Breast epithelium (tissue), 4 donors: ENCODE measurements at places on chromosomes 4 and X.

DNA sequence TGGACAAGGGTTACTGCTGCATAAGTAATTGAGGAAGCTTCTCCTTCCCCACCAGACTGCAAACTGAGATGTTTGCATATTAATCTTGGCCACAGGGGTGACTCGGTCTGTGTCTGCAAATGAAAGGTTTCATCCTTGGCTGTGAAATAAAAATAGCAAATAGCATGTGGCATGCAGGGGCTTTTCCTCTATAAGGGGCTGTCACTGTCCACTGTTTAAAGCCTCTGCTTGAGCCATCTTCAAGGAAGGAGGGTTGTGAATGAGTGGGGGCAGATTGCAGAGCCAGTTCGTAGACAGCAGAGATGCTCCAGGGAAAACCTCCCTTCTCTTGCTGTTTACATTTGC, 33.3 kb downstream of the TMSB4X start:
- no peak for DNase-seq

GRCh38 chrX:10833299-10834169, 213.1 kb upstream of the MID1 start:
- peak; percentile 36 for DNase-seq

GRCh38 chrX:13761606-13762414, 27.3 kb downstream of the OFD1 start:
- DNase-seq: no peak

DNA sequence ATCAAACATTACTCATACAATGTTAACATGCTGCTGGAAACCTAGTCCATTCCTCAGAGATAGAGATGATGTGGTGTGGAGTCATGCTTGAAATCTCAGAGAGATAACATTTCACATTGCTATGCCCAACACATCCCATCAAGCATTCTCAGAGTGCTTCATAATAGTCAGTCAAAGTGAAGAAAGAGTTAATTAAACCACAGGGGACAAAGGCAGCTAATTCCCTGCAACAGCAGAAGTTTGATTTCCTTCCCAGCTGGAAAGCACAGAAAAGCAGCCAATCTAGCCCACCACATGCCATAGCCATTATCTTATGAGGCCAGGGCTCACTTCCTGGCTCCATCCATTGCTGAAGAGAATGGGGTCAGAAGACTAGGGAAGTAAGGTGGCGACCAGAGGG, 8.9 kb downstream of the KDR start:
- DNase-seq: no peak

- DNase-seq: no peak
Measured at GRCh38 chrX:78708262-78708661, 39.3 kb upstream of the LPAR4 start.

DNA sequence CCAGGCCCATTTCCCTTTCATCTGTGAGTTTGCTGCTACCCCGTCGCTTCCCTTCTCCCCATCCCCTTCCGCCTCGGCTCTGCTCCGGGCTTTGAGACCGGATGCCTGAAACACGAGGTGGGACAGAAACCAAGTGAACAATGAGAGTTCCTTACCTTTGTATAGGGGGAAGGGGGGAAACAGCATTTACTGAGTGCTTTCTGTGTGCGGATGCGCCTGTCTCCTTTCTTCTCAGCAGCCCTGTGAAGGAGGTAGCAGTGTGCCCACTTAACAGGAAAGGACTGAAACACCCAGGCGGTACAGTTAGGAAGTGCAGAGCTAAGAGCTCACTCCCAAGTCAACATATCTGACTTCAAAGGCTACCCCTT, 43.2 kb upstream of the TMSB15B start:
- DNase-seq: no peak

DNA sequence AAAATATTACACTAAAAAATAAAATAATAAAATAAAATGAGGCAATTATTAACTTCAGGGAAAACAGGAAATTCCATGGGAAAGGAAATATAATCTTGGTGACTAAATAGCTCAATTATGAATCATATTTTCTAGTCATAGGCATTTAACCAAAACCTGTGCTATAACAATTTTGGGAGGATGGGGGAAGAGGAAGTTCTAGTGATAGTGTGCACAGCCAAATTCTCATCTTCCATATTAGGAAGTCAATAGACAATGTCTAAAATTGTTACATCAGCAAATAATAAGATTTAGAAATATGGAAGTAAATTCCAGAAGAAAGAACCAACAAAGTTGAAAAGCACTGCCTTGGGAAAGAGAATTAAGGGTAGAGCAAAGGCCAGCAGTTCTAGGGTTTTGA, 2.8 kb downstream of the AWAT2 start:
- DNase-seq: no peak

GRCh38 chrX:68462197-68462596, 28.9 kb upstream of the OPHN1 start:
- no peak for DNase-seq

GRCh38 chr4:169986369-169986768, 39.8 kb downstream of the MFAP3L start:
- DNase-seq: no peak

DNA sequence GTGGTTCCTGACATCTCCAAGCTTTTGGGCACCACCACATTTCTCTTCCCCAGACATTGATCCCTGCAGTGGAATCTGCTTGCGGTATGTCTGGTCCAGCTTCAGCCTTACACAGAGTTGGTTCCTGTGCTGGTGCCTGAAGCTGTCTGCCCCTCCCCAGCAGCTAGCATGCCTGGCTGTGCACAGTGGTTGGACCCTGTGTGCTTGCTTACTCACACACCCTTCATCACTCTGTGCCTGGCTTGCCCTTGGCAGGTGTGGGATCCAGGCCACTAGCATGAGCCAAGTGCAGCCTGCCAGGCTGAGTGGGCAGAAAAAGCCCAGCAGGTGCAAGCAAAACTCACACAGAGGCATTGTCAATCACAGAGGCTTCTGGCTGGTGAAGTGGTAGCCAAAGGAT, 473.8 kb downstream of the ACTRT1 start:
- no peak for DNase-seq

DNA sequence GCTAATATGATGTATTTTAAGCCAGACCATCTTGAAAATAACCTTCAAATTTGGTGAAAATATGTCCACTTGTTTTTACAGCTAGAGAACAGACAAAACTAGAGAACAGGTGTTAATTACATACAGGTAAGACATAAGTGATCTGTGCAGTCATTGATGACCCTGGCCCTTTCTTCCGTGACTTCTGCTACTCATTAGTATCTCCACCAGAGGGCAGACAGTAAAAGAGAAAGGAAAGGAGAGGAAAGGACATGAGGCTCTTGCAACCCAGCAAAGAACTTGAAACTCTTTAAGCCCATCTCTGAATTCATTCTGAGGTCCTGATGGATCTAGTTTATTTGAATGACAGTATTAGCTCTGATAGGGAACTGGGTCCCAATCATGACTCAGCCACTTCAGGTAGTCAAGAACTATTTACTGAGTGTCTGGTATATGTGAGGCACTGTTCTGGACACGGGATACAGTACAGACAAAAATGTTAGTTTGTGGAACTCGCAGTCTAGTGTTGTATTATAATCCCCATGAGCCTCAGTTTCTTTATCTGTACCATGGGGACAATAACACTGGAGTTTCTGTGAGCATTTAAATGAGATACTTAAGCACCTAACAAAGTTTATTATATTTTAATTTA, 121.0 kb upstream of the TEX13D start:
- no peak for DNase-seq

GRCh38 chrX:41127477-41128192, 42.4 kb downstream of the USP9X start:
- no peak for DNase-seq

GRCh38 chrX:64152857-64153256, 52.7 kb downstream of the AMER1 start:
- no peak for DNase-seq

- DNase-seq: no peak
Measured at GRCh38 chr4:86818841-86819240, 30.3 kb downstream of the SLC10A6 start.

DNA sequence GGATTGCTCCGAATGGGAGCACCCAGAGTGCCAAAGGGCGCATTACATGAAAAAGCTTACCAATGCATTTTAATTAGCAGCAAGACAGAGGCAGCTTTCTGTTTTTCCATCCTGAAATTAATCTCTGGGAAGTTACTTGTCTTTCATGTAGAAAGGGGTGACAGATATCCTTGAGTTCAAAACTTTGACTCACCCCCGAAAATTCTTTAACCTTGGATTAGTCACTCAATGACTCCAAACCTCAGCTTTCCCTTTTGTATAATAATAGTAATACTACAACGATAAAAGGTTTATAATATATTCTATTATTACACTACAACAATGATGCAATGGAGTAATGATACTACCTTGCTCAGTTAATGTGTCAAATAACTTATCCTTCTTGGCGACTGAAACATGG, 126.3 kb downstream of the ADAMTS3 start:
- no peak for DNase-seq

- no peak for DNase-seq
Measured at GRCh38 chr4:81974523-81974922, 399.3 kb downstream of the HNRNPD start.

DNA sequence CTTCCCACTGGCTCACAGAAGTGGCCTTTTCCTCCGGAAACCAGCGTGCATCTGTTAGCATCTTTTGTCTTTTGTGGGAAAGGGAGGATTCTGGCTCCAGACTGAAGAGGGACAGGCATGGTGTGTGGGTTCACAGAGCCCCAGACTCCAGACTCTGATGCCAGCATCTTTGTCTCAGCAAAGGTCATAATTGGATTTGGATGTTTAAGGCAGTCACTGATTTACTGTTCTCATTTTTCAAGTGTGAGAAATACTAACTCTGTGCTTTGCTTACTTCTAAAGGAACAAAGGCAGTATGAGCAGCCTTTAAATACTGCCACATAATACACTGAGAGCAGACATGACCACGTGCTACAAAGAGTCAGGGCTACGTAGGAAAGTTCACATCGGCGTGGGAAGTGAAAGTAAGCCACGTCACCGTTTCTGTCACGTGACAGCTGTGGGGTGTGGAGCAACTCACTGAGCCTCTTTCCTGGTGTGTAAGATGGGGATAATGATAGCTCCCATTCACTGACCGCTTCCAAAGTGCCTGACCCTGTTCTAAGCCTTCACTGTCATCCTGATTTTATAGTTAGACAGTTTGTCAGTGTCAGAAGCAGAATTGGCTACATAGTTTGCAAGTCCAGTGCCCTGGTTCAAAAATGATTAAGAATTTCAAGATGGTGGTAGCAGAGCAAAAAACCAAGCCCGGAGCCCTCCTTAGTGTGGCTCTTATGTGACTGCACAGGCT, 24.8 kb upstream of the TMSB4X start:
- peak; percentile 86 for DNase-seq

DNA sequence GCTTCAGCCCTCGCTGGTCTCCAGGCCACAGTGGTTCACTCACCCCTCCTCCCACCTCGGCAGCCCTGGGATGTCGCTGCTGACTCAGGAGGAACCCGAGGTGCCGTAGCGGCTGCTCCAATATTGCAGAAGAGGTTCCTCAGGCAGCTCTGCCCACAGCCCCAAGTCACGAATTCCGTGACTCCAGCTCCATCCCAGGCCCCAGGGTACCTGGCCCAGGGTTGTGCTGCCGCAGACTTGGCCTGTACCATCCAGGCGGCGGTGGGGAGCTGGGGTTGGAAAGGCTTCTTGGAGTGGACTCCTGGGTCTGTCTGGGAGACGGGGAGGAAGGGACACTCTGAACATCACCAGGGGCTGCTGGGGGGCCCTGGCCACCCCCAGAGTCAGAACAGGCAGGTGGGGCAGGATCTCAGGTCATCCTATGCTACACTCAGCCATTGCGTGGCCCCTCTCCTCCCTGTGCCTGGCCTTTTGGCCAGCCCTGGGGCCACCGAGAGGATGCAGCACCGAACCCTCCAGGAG, 728 bp upstream of the HGFAC start:
- no peak for DNase-seq

DNA sequence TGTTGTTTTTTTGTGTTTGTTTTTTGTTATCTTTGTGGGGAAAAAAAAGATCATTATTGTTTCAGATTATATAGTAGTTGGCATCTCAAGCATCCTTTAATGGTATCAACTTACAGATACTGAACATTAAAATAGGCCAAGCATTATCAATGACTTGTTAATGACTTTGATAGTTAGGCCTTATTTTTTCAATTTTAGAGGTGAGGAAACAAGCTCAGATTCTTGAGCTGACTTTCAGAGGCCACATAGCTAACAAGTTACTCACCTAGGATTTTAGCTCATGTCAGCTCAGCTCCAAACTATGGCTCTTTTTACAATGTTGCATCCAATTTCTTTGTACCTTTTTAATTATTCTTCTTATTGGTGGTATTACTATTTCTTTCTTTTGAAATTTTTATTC, 471 bp upstream of the PLAC8 start:
- DNase-seq: no peak

- no peak for DNase-seq
Measured at GRCh38 chrX:93594780-93595179, 78.6 kb downstream of the NAP1L3 start.

- no peak for DNase-seq
Measured at GRCh38 chrX:49309401-49309981, 6.0 kb downstream of the GAGE10 start.

DNA sequence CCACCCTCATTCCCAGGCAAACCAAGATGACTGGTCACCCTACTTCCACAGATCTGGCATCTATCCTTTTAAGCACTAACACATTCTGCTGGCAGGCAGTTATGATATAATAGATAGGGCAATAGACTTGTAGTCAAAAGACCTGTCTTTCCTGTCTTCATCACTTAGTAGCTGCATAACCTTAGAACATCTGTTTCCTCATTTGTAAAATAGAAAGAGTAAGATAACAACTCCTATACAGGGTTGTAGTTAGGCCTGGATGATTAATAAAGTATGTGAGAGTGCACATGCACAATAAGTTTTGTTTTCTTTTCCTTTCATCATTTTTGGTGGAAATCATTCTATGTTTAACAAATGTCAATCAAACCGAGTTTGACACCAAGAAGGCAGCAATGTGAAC, 72.1 kb downstream of the GPR82 start:
- no peak for DNase-seq

- no peak for DNase-seq
Measured at GRCh38 chr4:72994670-72995069, 74.8 kb downstream of the COX18 start.

DNA sequence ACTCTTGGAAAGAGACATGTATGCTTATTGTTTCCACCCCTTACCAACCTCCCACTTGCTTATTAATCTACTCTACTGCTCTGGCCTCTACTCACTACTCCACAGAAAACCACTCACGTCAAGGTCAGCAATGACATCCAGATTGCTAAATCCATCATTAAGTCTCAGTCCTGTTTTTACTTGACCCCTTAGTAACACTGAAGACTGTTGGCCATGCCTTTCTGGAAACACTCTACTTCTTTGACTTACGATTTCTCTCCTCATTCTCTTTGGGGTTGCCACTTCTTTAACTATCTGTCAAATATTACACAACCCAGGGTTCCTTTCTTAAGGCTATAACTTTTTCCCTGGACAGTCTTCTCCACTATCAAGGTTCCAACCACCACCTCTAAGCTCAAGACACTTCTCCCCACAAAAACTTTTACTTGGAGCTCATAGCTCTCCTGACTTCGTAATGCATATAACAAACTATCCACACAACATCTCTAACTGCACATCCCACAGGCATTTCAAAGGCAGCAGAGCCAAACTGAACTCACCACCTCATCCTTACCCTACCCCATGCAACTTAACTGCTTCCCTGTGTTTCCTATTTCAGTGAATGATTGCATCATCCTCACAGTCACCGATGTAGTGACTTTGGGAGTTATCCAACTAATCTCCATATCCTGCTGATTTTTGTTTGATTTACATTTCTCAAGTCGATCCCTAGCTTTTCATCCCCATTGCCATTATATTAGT, 15.8 kb upstream of the MAGEA4 start:
- DNase-seq: no peak
